Progenitor cell of endocrine pancreas (in vitro differentiated cells): ENCODE measurements at places on chromosomes 7 and 10.

GRCh38 chr7:44279731-44280505, 45.5 kb downstream of the CAMK2B start:
- no peak for DNase-seq

- DNase-seq = no peak
These were observed 32.7 kb downstream of the CALML5 start for GRCh38 chr10:5466451-5467206.

- no peak for DNase-seq
These were observed 234.7 kb downstream of the GFRA1 start for GRCh38 chr10:116038259-116038658.

DNA sequence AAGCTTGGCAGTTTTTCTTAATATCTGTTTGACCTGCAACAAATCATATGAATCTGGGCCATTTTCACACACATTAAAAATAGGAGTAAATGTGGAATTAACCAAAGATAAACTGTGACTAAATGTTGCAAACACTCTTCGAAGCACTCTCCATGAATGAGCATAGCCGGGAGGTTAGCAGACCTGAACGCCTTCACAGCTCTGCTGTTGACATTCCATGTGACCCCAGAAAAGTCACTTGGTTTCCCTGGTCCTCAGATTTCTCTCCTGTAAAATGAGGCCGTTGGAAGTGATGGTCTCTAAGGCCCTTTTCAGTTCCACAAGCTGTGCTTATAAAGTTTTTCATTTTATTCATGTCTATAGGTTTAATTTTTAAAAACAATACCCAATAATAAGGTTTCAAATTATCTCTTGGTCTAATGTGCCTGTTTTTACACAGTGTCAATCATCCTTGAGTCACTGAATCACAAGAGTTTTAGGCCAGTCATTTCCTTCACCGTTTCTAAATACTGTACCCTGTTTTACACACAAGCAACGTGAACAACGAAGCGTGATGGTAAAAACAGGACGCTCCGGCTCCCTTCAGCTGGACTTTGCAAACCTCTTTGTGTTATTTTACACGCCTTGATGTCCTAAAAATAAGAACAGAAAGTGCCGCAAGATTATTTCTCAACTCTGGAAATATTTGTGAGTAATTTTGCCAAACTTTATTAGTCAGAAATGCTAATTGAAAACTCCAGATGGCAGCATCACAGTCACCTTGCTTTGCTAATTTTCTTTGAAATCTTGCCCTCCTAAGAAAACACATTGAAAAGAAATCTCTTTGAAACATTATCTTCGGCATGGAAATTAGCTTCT, 38.6 kb upstream of the MET start:
- no peak for DNase-seq
